ENCODE measurements at places on chromosomes 7 and 10.
A peak's percentile ranks its signal among the peaks of the same experiment; 100 is the strongest.

DNA sequence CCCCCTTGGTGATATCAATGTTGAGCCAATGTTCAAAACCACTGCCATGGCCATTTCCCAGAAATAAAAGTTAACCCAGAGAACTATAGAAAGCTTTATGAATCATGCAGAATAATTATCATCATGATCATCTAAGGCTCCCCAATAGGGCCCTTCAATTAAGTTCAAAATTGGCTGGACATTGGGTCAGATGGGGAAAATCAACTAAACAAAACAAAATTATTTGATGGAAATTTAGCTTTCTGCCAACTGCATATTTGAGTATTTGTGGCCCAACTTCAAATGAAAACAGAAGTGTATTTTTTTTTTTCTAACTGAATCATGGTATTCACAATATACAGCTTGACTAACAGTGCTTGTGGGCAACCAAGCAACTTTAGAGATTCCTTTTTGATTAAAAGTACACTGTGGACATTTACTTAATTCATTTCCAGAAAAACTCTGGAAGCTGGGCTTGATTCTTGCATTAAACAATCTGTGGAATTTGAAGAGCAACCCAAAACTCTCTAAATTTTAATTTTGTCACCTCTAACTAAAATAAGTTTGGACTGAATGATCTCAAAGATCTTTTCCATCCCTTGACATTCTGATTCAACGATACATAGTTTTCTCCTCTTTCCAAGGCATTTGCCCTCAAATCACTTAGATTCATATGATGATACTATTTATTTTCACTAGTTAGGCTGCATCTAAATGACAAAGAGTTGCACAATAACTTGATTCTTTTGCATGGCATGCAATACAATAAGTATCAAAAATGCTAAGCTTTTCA, 203.2 kb downstream of the AHR start:
- no peak for DNase-seq

DNA sequence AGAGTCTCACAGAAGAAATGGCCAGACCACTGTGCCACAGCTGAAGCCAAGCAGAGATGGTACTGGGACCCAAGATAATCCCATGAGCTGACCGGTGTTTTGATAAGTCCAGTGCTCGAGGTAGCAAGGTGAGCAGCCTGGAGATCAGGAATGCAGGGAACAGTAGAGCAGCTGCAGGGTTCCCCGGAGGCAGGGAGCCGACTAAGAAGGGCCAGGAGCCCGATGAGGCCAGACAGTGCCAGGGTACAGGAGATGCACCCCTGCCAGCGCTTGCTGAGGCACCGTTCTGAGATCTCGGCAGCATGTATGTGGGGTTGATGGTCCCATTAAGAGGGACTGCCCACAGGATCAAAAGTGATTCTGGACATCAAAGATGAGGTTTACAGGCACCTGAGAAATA, 47.1 kb downstream of the VSTM4 start:
- DNase-seq = no peak

- DNase-seq = no peak
These were observed at the start of gene IGFBP1 for GRCh38 chr7:45888185-45888992. TSS of gene IGFBP1 (plus strand) at chr7:45888488. CDS start at chr7:45888653, 165 bp downstream.

- no peak for DNase-seq
These were observed 54.6 kb upstream of the MNX1 start for GRCh38 chr7:157065046-157065445.

DNA sequence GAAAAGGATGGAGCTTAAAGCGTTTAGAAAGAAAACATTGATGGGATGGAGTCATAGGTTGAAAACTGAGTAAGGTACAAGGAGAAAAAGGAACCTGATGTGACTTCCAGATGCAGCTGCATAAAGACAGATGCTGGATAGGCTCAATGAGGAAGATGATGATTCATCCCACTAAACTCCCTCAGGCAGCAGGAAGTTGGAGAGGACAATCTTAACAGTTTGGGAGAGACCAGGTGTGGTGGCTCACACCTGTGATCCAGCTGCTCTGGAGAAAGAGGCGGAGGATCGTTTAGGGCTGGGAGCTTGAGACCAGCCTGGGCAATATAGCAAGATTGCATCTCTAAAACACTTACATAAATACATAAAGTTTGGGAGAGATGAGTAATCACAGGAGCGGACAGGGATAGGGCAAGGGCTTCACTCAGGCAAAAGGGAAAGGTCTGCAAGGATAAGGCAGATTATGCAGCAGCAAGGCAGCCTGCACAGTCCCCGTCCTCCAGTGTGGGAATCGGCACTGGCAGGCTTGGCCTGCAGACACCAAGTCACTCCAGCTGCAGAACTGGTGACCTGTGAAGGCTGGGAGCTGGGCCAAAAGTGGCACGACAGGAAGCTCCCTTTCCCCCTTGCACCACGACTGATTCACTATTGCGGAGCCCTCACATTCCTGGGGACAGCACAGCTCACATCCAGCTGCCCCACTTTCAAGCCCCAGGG, 438.5 kb downstream of the GRID1 start:
- no peak for DNase-seq

DNA sequence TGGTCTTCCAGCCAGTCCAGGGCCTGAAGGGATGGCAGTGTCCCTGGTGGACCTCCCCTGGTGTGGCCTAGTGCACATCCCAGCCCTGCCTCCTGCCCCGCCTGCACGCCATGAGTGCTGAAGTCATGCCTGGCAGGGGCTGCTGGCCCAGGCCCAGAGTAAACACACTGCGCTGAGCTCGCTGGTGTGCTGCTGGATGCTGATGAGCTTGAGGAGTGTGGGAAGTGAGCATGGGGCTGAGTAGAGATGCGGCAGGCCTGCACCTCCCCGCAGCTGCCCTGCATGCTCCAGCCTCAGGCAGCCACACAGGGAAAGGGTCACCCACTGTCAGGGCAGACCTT, 43.2 kb downstream of the HTRA1 start:
- DNase-seq = no peak

DNA sequence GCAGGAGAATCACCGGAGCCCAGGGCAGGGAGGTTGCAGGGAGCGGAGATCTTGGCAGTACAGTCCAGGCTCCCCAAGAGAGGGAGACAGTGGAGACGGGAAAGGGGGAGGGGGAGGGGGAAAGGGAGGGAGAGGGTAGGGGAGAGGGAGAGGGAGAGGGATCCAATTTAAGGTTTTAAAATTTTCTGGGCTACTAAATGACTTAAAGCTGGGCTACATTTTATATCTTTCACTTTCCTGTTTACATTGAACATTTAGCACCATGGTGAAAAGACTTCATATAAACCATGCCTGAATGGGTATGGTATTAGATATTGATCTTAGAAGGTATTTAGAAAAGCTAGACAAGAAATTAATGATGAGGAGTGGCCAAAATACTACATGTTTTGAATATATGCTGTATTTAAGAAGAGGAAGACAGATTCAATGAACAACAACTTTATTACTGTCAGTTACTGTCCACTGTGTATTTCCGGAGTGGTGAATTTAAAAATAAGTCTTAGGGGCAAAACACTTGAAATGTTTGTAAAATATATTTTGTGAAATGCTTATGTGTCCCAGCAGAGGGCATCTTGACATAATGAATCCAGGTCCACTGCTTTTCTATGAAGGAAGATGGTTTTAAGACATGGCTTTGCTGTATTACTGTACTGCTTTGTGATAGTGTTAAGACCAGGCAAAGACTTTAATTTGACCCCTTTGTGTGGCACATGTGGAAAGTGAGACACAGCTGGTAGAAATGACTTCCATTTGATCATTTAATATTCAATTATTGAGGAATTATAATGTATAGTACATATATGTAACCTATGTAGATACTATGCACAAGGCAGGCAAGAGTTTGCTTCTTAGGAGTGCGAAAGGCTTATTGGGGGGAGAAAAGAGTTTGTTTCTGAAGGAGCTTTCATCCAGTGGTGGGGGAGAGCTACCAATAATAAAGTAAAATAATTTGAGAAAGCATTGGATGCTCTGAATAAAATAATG, 52.8 kb downstream of the NRF1 start:
- no peak for DNase-seq

DNA sequence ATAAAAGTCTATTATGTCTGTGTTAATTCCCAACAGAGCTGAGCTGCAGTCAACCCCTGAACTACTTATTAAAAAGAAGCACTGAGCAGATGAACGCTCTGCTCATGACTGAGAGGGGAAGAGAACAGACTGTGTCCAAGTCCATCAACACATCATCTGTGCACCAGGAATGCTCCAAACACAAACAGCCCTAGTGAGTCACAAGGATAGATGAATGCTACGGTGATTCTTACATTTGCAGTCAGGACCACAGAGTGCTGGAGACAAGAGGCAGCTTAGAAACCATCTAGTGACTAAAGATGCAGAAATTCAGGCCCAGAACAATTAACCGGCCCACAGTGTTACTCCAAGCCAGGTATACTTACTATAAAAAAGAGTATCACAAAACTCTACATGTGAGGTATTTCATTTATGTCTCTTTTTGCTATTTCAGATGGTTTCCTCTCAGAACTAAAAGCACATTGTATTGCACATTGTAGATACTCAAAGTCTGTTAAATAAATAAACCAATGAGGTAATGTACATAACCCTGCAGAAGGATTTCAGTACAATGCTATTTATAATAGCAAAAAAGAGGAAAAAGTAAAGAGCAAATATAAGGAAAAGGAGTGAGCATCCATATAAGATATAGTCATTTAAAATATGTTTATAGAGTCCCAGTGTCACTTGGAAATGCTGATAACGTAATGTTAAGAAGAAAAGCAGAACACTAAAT, 159.2 kb downstream of the KCNMA1 start:
- no peak for DNase-seq

- DNase-seq = no peak
These were observed 184.1 kb downstream of the BICC1 start for GRCh38 chr10:58696736-58697135.

GRCh38 chr7:85521108-85521694, 334.3 kb upstream of the SEMA3D start:
- no peak for DNase-seq

DNA sequence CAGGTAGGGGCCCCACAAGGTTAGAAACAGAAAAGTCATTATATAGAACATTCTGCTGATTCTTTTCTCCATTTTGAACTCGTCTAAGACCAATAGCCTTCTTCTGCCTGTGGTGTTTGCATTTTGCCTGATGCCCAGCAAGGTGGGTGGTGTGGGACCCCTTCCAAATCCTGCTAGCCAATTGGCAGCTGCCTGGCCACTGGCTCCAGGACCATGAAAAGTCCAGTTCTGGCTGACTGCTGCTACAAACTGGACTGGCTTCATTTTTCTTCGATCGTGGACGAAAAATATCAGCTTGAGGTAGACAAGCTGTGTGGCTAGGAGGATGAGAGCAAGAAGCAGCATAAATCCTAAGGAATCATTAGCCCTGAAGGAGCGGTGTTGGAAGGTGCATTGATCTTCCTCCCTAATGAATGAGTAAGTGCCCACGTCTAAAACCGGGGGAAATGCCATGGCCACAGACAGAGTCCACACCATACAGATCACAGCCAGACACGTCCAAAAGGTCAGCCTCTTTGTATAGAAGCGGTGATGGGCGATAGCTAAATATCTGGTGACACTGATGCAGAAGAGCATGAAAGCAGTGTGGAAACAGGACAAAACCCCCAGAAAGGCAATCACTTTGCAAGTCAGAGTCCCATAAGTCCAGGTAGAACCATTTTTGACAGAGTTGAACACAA, 2.7 kb downstream of the GPR85 start:
- DNase-seq = no peak

GRCh38 chr10:33706191-33706590, 371.7 kb upstream of the NRP1 start:
- no peak for DNase-seq

- no peak for DNase-seq
These were observed 126.0 kb upstream of the NRBF2 start for GRCh38 chr10:63007112-63007511.

DNA sequence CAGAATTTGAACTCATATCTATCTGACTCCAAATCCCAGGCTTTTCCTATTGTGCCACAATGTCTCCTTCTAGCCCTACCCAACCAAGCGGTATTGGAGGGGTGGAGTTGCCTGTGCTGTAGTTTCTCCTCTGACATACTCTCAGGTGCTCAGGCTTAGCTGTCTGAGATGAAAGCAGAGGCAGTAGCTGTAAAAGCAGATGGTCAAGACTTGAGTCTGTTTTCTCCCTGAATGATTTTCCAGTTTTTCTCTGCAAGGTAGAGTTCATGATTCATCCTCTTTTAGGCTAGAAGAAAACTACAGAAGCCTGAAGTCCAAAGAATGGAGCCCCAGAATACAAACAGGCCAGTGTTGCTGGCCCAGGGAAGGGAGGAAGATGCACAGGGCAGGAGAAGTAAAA, 130.0 kb downstream of the PDE1C start:
- no peak for DNase-seq

GRCh38 chr7:12685550-12685949, 1.9 kb upstream of the ARL4A start:
- no peak for DNase-seq

DNA sequence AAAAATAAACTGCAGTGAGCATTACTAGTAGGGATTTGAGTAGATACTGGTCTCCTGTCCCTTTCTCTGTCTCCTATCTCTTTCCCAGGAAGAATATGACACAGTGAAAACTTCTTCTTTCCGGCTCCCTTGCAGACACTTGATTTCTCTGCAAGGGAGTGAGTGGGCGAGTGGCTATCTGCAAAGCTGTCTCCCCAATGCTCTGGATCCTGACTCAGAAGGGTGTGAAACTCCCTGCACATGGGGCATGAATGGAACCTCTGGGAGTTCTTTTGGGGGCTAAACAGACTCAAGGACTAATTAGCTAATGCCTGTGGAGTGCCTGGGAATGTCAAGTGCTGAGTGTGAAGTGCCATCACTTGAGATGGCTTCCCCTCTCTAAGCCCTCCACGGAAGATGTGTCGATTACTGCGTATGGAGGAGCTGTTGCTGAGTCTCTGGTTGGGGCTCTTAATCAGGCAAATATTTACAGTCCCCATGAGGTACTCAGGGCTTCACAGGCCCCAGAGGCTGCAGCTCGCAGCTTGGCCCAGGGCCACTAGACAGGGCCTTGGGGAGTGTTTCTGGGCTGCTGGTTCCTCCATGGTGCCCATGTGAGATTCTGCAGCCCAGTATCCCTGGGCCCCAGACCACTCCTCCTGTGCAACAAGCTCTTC, 139.8 kb downstream of the RPS24 start:
- DNase-seq = no peak

DNA sequence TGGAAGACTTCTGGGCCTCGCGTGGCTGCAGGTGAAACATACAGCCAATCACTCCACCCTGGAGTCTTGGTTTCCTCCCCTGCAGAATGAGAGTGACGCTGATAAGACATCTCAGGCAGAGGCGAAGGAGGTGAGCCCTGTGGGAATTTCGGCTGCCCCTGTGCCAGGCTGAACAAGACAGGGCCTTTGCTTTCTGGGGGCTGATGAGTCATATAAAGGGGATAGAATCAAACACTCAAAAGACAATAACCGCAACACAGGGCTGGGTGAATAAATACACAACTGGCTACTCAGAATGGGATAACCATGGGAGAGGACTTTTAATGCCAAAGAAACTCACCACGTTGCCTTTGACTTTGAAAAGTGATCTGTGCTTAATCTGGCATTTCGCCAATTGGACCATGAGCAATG, 143.8 kb downstream of the KCNMA1 start:
- DNase-seq = no peak

GRCh38 chr10:24784061-24784460, 60.4 kb upstream of the ARHGAP21 start:
- DNase-seq = no peak

- peak; percentile 44 for DNase-seq
These were observed 25.8 kb downstream of the TES start for GRCh38 chr7:116236020-116236630.

GRCh38 chr10:30059209-30060107, at the start of gene JCAD:
TSS of gene JCAD (minus strand) at chr10:30059586. CDS start at chr10:30047812, 11,774 bp downstream.
- DNase-seq = peak; percentile 62
